CD4-positive, CD25-positive, alpha-beta regulatory T cell (primary cell): ENCODE measurements at places on chromosomes 16 and 17. TPM values are rescaled to one million over a fixed set of nuclear protein-coding genes. Genes with fewer than 3 reads are reported as not detected.

The SAP30BP gene
- total RNA-seq = 253 TPM

The DOC2B gene
- total RNA-seq = not detected

The CCDC102A gene
- total RNA-seq = 4.7 TPM

The MARCHF10 gene
- not detected for total RNA-seq

The MYH13 gene
- total RNA-seq = not detected

The OR3A3 gene
- not detected for total RNA-seq

The GSG1L gene
- not detected for total RNA-seq

The CPNE7 gene
- total RNA-seq = 0.69 TPM

The PPP1R27 gene
- not detected for total RNA-seq
